ENCODE measurements at places on chromosomes 5 and 9. TPM values are rescaled to one million over a fixed set of nuclear protein-coding genes. Genes with fewer than 3 reads are reported as not detected.

- DNase-seq = no peak
Measured at GRCh38 chr5:177107159-177107558, 20.4 kb downstream of the FGFR4 start.

DNA sequence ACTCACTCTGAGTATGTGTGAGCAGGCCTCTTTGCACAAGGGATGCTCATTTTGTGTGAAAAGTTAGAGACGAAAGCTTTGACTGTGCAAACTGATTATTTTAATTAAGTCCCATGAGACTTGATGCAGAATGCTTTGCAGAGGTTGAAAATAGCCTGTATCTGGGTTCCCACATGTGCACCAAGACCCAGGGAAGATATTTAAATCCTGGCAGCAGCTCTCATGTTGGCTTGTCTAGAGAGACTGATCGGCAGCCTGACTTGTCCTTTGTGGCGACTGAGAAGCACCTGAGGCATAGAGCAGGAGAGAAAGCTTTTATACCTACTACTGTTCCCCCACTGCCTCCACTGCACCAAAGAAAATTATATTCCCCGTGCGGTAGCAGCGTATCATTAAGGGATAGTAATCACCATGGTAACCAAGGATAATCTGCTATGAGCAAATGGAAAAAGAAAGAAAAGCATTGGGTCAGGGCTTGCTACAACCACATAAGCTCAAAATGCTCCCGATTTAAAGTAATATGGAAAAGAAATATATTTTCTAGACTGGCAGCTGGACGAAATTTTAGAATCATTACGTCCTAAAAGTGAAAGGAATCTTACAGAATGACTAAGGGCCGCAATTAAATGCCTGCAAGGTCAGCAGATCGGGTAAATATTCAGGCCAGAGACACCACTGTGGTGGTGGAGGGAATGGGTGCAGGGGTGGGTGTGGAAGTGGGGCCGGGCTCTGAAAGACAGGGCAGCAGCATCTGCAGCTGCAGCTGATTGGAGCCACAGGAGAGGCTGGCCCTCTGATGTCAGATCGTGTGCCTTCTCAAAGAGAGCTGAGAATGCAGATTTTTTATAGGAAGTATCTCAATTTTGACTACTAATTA, 135.3 kb upstream of the EPB41L4A start:
- no peak for DNase-seq

- no peak for DNase-seq
Measured at GRCh38 chr9:9170439-9171134, 1371.0 kb upstream of the DMAC1 start.

DNA sequence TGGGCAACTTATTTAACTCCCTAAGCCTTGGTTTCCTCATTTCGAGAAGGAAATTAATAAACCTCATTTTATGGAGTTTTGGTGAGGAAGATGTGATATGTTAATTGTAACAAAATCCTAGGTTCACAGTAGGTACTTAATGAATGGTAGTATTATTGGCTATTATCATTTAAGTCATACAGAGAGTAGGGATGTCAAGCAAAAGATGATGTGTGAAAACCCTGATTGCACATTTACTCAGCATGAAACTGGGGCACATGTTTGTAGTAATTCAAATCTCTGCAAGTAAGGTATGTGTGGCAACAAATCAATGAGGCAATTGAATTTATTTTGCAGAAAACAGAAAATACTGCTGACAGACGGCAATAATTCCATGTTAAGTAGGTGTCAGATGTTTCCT, 127.3 kb downstream of the CSNK1G3 start:
- no peak for DNase-seq

DNA sequence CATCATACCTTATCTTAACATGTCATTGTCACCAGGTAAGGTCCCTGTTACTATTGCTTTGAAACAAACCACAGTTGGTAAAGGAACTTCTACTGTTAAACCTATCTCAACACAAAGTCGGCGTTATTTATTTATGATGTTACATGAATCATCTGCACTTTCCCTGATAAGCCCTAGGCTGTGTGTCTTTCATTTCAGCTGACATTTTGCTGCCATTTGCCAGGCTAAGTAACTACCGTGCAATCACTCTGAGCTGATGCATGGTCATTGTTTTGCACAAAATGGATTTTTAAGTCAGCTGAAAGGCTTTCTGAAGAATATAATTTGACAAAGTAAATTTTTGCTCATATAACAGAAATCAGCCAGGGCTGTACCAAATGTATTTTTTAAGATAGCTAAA, 546.5 kb downstream of the ZNF608 start:
- no peak for DNase-seq

GRCh38 chr5:146805081-146805480, 73.5 kb downstream of the PPP2R2B start:
- DNase-seq = no peak

- peak; percentile 40 for DNase-seq
Measured at GRCh38 chr5:179413086-179413690, 67.9 kb upstream of the ADAMTS2 start.

GRCh38 chr9:13166996-13167395, 112.5 kb downstream of the MPDZ start:
- DNase-seq = no peak

- DNase-seq = no peak
Measured at GRCh38 chr5:62330302-62330701, 24.3 kb downstream of the KIF2A start.

- no peak for DNase-seq
Measured at GRCh38 chr5:104800440-104801048, 1238.0 kb upstream of the NUDT12 start.

DNA sequence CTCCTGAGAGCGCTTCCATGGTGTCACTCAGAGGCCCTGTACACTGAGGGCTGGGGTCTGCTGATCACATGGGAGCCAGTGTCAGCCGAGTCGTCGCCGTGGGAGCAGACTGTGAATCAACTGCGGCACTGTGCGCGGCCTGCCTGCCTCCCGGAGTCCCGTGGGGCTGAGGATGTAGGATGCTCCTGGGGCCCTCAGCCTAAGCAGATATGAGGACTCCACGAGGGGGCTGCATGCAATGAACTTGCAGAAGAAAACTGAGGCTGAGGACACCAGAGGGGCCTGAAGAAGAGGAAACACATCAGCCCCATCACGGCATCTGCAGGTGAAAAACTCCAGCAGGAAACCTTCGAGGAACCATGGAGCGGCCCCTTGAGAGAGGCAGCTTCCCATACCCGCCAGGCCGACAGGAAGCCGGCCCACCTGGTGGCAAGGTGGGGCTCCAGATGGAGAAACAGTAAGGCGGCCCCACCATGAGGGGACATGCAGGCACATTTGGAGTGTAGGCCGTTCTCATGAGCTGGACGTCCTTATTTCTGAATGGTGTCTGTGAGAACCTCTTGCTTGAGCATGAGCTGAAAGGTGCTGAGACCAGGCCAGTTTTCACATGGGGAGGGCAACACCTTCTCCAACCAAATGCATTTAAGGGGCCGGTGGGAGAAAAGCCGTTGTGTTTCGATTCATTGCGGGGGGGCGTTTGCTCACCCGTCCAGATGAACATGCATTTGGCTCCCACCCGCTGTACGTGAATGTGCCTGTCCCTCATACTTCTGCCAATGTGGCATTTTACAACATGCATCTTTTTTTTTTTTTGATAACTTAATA, 35.2 kb upstream of the ADAMTS2 start:
- DNase-seq = peak; percentile 50

DNA sequence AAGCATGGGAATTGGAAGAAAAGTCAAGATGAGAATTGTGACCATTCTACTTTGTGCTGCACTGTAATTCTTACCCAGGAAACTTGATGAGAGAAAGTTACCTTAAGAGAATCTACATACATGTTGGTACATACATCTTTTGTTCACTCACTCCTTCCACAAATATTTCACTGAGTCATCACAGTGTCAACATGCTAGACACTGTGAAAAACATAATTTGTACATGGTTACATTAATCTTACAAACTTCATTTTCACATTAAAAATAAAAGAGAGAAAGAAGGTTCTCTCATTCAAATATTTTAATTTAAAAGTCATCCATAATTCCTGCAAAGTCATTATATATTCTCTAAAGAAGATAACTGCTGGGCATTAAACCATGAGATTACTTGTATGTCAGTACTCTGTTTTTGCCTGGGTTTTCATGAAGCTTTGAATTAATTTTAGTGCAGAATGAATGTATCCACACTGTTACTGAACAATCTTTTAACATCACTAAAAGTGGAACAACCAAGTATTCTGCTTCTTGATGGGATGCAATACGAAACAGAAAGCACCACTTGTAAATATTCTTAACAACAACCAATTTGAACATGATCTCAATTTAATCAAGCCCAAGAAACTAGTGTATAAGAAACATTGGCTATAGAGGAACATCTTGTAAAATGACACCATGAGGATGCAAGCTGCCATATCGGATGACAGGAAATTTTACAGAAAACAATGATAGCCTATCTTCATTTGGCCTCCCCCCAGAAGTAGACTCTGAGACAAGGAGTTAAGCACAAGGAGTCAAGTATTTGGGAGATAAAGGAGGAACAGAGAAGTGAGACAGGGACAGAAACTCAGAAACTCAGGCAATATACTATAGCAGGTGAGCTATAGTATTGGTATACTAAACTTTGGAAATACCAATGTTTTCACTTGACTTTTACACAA, 28.4 kb downstream of the ERP44 start:
- no peak for DNase-seq

DNA sequence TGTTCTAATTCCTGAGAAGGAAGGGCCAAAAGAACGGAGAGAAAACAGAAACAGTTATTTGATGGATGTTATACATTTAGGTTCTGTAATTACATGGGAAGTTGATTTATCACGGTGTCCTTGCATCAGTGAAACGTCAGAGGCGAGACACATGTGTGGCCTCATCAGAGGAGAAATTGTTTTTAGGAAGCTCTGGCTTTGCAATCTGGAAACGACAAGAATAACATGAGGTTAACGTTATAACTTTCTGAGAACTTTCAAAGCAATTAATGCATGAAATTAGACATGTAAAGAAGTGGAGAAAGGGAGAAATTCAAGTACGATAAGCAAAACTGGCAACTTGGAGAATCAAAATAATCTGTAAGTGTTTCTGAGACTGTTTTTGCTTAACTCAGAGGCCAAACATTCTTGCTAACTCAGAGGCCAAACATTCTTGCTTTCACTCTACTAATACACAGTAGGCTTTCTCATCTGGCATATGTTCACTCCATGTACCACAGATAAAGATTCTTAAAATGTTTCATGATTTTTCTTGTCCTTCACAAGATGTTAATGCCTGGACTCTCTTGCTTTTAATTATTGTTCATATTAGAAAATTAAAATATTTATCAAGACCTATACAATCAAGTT, 933.0 kb downstream of the TLE4 start:
- DNase-seq = no peak

GRCh38 chr5:8456846-8457186, 587.9 kb downstream of the MTRR start:
- no peak for DNase-seq

- DNase-seq = no peak
Measured at GRCh38 chr9:109875495-109876129, 95.6 kb downstream of the PALM2AKAP2 start.

DNA sequence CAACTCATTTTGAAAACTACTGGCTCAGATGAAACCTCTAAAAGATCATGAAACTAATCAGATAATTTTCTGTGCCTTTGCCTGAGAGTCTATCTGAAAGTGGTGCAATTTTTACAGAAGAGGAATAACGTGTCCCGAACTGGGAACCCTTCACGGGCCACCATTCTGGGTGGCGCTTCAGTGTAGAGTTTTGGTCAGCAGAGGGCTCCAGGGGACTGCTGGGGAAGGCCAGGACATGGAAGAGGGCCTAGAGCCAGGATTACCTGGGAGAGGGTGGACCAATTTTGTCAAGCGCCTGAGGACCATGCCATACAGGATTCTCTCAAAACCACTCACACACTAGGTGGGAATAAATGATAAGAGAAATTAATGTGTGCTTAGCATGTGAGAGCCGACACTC, 49.7 kb upstream of the PLEKHG4B start:
- DNase-seq = no peak

DNA sequence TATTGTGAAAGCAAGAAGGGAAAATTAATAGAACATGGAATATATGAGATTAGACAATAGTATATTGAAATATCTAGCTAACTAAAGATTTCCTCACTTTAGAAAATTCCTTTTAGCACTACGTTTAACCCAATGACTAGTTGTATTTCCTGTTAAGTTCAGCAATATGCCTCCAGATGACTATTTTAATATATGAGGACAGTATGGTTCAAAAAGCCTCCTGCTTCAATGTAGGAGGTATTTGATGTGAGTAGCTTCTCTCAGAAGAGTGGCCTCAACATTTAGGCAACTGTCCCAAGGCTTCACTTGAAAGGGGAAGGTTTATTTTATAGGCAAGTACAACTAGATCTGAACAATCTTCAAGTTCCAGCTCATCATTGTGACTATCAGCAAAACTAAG, 2.0 kb upstream of the MEF2C start:
- no peak for DNase-seq

GRCh38 chr9:532707-533106, 308.8 kb upstream of the DMRT1 start:
- no peak for DNase-seq

- DNase-seq = peak; percentile 14
Measured at GRCh38 chr5:1545126-1545804, 21.5 kb upstream of the LPCAT1 start.

DNA sequence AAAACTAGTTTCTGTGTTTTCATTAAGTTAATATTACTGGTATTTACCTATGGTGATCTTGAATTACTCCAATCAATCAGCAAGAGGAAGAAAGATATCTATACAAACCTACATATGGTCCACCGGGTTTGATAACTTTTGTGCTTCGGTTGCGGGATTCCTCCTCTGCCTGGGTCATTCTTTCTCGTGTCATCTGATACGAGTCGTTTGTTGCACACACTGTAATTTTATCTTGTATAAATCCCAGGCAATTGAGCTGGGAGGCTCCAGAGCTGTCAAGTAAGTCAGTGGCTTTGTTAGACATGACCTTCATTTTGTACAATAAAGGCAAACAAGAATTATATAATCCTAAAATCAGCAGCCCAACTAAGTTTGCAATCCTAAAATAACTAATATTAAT, 48.0 kb downstream of the ELL2 start:
- no peak for DNase-seq

- DNase-seq = no peak
Measured at GRCh38 chr5:112626715-112627114, 111.0 kb upstream of the APC start.

DNA sequence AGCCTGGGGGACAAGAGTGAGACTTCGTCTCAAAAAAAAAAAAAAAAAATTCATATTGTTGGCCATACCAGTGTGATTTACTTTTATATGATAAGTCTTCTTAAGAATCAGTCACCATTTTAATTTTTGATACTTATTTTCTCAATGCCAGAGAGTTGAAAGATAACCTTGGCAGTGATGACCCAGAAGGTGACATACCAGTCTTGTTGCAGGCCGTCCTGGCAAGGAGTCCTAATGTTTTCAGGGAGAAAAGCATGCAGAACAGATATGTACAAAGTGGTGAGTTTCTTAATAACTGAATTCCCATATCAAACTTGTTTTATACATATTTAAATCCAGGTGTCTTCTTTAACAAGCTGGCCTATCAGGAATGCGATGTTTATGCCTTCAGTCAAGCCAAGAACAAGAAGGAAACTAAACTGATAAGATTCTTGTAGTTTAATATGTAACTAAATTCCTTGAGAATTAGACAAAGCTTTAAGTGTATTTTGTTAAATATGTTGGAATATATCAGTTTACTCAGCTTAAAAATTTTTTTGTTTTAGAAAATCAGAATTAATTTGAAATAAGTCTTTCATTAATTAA, 81.5 kb downstream of the NIPBL start:
- no peak for DNase-seq

PCDHGA6 gene
- 13.6 TPM for total RNA-seq

COL23A1 gene
- total RNA-seq = 0.28 TPM

TEX48 gene
- total RNA-seq = not detected

IFNK gene
- total RNA-seq = not detected

PCDHB8 gene
- 0.82 TPM for total RNA-seq

SLC26A2 gene
- total RNA-seq = 7.2 TPM

SV2C gene
- 0.71 TPM for total RNA-seq

SLC6A19 gene
- not detected for total RNA-seq

SLC34A3 gene
- total RNA-seq = not detected

NSUN2 gene
- total RNA-seq = 29.3 TPM
